Spinal cord (tissue), 10 donors: ENCODE measurements at places on chromosomes 16 and 17. TPM values are rescaled to one million over a fixed set of nuclear protein-coding genes. Genes with fewer than 3 reads are reported as not detected.

DNA sequence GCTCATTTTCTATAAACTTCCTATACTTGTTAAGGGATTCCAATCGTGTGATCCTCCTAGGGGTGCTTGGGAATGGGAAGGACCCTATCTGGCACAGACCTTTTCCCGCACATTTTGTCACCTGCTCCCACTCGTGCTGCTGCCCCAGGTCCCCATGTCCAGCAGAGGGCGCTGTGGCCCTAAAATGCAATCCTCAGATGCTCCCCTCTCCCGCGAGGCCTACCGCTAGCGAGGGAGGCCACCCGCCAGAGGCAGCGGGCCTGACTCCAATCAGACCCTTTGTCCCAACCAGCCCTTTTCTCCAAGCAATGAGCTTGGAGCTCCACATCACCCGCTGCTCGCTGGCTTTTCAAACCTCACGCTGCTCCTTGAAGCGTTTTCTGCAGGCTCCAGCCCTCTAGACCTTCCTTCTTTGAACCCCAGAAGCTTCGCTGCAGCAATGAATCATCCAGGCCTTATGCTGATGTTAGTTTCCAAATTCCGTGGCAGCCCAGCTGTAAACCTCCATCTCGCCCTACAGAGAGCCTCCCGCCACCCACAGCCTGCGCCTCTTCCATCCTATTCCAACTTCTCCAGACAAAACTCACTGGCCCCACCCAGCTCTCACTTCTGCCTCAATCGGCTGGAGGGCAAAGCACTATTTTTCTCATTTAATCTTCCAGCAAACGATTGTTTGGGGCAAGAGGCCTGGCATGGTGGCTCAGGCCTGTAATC is 23.6 kb upstream of the FZD2 start:
- H3K4me3 ChIP-seq: peak overlapping the region; percentile 24
- H3K36me3 ChIP-seq: no peaks in the 10 kb centered on the region
- peak; percentile 86 for DNase-seq
- H3K27ac ChIP-seq: peak overlapping the region; percentile 87

GRCh38 chr17:20989991-20990855 is 52.6 kb downstream of the USP22 start:
- H3K4me1 ChIP-seq: peaks cover 14% of the 10 kb centered on the region
- H3K27ac ChIP-seq: no peak overlapping the region
- H3K4me3 ChIP-seq: no peak overlapping the region
- H3K27me3 ChIP-seq: no peaks in the 10 kb centered on the region

DNA sequence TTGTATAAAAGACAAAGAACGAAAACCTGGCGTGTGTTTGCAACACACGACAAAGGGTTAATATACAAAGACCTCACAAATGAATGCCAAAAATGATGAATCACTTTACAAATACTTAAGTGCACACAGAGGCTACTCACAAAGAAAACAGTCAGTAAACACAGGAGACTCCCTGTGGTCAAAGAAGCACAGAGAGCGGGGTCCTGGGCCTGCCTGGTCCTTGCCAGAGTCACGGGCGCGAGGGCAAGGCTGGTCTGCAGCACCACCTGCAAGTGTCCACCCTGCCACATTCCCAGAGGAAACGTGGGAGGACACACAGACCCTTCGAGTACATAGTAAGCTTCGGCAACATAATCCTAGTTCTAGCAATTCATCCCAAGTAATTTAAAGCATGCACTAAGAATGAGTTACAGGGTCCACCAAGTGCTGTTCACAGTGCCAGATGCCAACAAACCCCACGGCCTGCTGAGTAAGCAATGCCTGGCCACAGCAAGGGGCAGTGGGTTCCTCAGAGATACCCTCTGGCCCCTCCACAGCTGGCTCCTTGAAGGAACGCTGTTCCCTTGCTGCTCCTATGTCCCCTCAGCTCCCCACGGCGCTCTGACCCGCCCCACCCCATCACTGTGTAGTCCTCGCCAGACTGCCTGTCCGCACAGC is 24.6 kb upstream of the FAAP100 start:
- no peak overlapping the region for H3K4me3 ChIP-seq
- H3K27ac ChIP-seq: no peak overlapping the region
- H3K4me1 ChIP-seq: peaks cover 22% of the 10 kb centered on the region
- no peak for DNase-seq
- H3K27me3 ChIP-seq: no peaks in the 10 kb centered on the region

DNA sequence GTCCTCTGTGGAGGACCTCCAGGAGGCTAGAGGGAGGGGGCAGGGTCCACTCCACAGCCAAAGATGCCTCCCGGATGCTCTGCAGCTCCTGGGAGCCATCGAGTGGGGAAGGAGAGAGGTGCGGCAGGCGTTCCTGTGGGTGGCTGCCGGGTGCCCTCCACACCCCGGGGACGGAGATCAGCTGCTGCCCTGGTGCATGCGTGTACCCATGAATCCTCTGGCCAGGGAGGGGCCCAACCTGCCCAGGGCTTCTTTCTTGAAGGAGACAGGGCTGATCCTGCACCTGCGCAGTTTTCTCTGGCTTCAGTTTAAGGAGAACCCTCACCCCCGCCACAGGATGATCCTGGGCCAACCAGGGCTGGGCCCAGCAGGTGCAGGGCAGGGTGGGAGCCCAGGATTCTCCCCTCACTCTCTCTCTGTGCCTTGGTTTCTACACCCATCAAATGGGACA is 33.5 kb upstream of the DOC2B start:
- no peak overlapping the region for H3K4me3 ChIP-seq
- no peak overlapping the region for H3K27ac ChIP-seq
- no peaks in the 10 kb centered on the region for H3K27me3 ChIP-seq
- DNase-seq: no peak

DNA sequence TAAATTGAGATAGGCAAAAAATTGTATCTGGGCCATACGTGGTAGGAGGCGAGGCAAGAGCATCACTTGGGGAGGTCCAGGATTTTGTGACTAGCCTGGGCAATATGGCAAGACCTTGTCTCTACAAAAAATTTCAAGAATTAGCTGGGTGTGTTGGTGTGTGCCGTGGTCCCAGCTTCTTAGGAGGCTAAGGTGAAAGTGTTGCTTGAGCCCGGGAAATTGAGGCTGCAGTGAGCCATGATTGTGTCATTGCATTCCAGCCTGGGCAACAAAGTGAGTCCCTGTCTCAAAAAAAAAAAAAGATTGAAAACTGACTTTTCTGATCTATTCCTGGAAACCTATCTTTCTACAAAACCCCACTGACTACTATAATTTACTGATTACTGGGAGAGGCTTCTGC is 26.7 kb downstream of the CDK12 start:
- peaks cover 35% of the 10 kb centered on the region for H3K36me3 ChIP-seq
- no peak overlapping the region for H3K27ac ChIP-seq
- H3K4me1 ChIP-seq: no peaks in the 10 kb centered on the region
- no peak overlapping the region for H3K4me3 ChIP-seq

GRCh38 chr16:12345349-12345748 is 368.8 kb downstream of the SNX29 start:
- no peak for DNase-seq
- no peak overlapping the region for H3K4me3 ChIP-seq
- H3K27me3 ChIP-seq: no peaks in the 10 kb centered on the region
- no peaks in the 10 kb centered on the region for H3K36me3 ChIP-seq
- H3K4me1 ChIP-seq: peaks cover 15% of the 10 kb centered on the region

DNA sequence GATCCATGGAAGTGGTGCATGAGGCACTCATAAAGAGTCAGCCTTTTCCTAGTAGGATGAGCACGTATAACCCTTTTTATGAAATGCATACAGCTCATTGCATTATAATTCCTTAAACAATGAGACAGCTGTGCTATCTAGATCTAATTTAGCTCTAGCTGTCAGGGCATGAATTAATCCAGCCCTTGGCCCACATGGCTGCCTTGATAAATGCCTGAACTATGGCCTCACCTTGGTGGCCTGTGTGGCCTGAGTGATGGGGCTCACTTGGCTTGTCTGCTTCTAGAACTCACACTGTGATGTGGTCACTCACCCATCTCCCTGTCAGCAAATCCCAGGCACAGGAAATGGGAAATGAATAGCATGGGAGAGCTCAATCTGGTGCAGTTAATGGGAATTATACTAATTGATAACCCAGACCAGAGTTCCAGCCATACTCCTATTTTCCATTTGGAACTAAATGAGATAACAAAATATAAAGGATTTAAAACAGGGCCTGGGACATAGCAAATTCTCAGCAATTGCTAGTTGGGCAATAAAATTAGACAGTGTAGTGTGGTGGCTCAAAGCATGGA is 153.6 kb downstream of the HS3ST2 start:
- DNase-seq: peak; percentile 24
- H3K27me3 ChIP-seq: no peaks in the 10 kb centered on the region
- no peaks in the 10 kb centered on the region for H3K36me3 ChIP-seq
- H3K27ac ChIP-seq: no peak overlapping the region
- H3K4me1 ChIP-seq: peaks cover 5% of the 10 kb centered on the region

GRCh38 chr17:41967141-41967920 is 736 bp downstream of the CNP start:
- peak overlapping the region; percentile 88 for H3K4me3 ChIP-seq
- H3K4me1 ChIP-seq: peaks cover 54% of the 10 kb centered on the region
- DNase-seq: peak; percentile 85
- H3K36me3 ChIP-seq: peaks cover 49% of the 10 kb centered on the region
- peak overlapping the region; percentile 94 for H3K27ac ChIP-seq
- no peaks in the 10 kb centered on the region for H3K27me3 ChIP-seq

GRCh38 chr17:17675416-17675815 is 5.8 kb upstream of the RAI1 start:
- peaks cover 4% of the 10 kb centered on the region for H3K27me3 ChIP-seq
- no peak overlapping the region for H3K27ac ChIP-seq
- no peak for DNase-seq
- H3K36me3 ChIP-seq: no peaks in the 10 kb centered on the region
- peaks cover 4% of the 10 kb centered on the region for H3K4me1 ChIP-seq

DNA sequence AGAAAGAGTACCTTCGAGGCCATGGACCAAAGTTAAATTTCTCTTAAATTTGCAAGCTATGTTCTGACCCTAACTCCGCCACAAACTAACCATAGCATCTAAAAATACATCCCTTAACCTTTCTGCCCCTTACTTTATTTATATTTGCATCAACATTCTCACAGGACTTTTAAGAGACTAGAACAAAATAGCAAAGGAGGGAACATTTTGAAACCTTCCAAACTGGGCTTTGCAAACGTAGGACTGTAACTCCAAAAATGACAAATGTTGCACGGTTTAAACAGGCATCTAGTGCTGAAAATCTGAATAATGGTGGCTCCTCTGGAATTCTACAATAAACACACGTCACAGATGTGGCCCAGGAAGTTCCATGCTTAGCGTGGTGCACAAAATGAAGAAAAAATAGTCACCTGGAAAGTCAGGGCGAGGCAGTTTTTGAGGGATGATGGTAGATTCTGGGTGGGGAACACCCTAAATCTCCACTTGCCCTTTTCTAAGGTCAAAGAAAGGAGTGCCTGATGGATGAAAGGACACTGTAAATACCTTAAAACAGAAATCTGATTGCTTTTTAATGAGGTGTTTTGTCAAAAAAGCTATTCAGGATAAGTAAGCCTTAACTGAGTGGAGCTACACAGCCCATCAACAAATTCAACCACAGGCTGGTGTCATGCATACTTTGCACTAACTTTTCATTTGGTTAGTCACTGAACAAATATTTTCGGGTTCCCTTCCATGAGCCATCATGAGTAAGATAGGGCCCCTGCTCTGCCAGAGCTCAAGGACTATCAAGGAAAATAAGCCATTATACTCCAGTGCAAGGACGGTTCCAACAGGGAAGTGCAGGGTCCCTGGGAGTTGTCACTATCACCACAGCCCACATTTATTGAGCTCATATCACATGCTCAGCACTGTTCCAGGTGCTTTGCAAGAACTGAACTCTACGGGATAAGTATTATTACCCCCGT is 21.2 kb downstream of the ARHGAP17 start:
- peaks cover 5% of the 10 kb centered on the region for H3K36me3 ChIP-seq
- DNase-seq: no peak
- no peaks in the 10 kb centered on the region for H3K27me3 ChIP-seq
- H3K4me1 ChIP-seq: peaks cover 1% of the 10 kb centered on the region
- H3K4me3 ChIP-seq: no peak overlapping the region

DNA sequence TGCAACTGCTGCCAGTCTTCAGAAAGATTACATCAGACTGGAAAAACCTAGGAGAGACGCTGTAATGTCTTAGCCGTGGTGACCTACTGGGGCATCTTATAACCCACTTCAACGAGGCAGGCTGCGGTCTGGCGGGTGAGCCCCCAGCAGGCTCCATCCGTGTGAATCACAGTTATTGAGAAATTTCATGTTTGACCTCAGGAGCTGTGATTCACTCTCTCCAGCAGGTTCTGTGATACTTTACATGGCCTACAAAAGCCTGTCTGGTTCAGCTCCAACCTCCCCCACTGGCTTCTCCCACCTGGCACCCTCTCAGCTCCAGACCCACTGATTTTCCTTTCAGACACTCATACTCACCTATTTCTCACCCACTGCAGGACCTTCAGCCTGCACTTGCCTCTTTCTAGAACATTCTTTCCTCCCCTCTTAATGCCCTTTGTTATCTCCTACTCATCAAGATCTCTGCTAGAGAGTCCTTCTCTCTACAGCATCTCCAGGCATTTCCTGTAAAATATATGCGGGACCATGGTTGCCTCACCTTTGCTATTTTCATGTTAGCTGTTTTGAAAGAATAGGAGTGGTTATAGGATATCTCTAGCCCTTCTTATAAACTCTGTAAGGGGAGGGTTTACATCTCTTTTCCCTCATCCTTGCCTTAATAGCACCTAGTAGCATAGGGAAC is 227.9 kb downstream of the MAF start:
- no peaks in the 10 kb centered on the region for H3K36me3 ChIP-seq
- H3K4me3 ChIP-seq: no peak overlapping the region
- no peak overlapping the region for H3K27ac ChIP-seq

GRCh38 chr16:80931801-80932707 is 74.6 kb downstream of the CMC2 start:
- no peaks in the 10 kb centered on the region for H3K36me3 ChIP-seq
- peak overlapping the region; percentile 44 for H3K4me3 ChIP-seq
- peak; percentile 43 for DNase-seq
- H3K27me3 ChIP-seq: no peaks in the 10 kb centered on the region
- H3K4me1 ChIP-seq: peaks cover 19% of the 10 kb centered on the region
- peak overlapping the region; percentile 84 for H3K27ac ChIP-seq

DNA sequence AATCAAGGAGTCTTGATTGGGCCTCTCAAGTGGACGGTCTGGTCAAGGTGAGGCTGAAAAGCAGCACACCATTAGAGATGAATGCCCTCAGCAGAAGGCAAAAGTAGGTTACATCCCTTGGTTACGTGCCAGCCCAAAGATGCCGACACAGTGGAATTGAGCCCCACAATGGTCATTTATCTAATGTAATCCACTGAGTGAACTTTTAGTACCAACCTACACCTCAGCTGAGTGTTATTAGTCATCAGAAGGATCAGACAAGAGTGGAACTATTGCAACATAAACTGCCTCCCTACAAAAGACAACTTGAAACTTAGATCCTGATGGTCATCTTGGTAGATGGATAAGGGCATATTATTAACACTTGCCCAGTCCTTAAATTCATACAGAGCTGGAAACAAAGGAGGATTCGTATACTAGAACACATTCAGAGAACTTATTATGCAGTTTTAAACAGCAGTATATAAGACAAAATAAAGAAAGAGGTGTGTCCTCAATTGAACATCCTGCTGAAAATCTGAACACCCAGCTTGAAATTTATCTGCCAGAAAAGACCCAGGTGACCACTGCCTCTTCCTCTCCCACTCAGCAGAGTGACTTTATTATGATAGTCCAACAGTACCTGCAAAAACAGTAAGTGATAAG is 2.8 kb downstream of the DCUN1D3 start:
- peaks cover 12% of the 10 kb centered on the region for H3K4me1 ChIP-seq
- no peak overlapping the region for H3K27ac ChIP-seq
- no peak for DNase-seq
- H3K36me3 ChIP-seq: peaks cover 4% of the 10 kb centered on the region

CANT1 gene
- total RNA-seq: 23.6 TPM

SDK2 gene
- total RNA-seq: 10.9 TPM

ABI3 gene
- 4.8 TPM for total RNA-seq

GLP2R gene
- total RNA-seq: 1.5 TPM

ABCC12 gene
- total RNA-seq: 0.11 TPM

TNFRSF13B gene
- not detected for total RNA-seq

USP43 gene
- total RNA-seq: 1.4 TPM

RHBDL3 gene
- total RNA-seq: 8.9 TPM
